NCI-H510A (cell line): ENCODE measurements at places on chromosomes 13 and 19.

DNA sequence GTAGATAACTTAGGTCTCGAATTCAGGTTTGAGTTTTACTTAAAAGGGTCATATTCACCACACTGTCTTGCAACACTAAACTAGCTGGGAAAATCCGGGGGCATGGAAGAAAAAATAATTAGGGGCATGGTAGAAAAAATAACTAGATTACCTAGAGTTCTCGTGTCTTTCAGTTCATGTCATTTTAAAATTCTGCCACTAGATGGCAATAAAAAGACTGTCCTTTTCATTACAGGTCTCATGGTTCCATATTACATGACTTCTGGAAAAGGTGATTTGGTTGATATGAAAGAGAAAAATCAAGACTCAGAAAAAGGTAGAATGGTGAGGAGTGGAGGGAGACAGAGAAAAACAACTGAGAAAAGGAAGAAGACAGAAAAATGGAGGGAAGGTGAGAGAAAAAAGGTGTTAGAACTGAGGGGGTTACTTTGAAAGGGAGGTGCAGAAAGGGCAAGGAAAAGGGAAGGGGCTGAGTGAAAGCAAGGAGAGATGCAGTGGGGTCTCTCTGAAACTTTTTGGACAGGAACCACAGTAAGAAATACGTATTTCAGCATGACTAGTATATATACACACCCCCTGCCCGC, 299.0 kb downstream of the KLF12 start:
- no peak for DNase-seq

DNA sequence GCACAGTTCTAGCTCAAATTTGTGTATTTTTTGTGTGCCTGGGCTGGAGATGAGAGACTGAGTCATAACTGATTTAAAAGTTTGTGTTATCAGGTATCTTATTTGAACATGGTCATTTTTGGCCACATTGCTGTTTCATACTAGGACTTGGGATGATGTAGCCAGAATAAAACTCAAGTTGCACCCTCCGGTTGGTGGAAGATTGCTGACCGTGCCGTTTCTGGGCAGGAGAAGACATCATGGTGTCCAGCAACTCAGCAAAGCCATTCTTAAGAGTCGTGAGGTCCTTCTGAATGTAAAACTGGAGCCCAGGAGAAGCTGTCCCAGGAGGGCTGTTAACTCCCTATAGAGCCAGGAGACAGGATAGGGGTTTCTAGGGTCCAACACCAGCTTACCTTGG, 7.6 kb downstream of the CEBPG start:
- DNase-seq: no peak

- DNase-seq: no peak
Measured at GRCh38 chr13:74073274-74073673, 60.9 kb downstream of the KLF12 start.

GRCh38 chr19:3034656-3035541, 5.8 kb upstream of the TLE2 start:
- no peak for DNase-seq

- DNase-seq: no peak
Measured at GRCh38 chr19:3980353-3981251, 4.7 kb downstream of the EEF2 start.

GRCh38 chr13:78465250-78465649, 138.1 kb downstream of the POU4F1 start:
- no peak for DNase-seq

DNA sequence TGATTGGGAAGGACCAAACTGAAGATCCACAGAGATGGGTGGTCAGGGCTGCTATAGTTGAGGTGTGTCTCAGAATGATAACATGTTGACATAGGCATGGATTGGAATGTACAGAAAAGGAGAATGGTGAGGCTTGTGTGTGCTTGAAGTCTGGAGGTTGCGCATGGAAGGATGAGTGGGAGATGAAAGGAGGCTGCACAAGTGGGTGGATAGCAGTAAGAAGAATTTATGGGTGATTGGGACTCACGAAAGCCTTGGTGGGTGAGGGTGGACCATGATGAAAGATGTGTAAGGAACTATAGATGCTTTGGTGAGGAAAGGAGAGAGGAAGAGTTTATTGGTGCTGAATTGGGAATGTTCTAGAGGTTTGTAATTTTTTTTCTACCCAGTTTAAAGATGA, 1287.7 kb downstream of the UQCRFS1 start:
- no peak for DNase-seq

- no peak for DNase-seq
Measured at GRCh38 chr13:20669162-20669561, 34.3 kb upstream of the IL17D start.

DNA sequence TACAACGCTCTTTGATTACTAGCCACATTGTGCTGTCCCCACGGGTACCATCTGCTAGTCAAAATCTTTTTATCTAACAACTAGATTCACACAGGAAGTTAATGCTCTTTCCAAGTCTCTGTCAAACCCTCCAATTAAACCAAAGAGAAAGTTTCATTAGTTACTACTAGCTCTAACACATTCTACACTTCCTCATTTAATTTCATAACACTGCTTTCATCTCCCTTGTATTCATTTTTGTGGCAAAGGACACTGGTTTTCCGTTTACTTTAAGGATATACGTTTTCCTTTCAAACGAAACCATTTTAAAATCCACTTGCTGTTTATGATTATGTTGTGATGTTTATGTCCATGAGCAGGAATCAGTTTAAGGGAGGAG, 5.3 kb downstream of the DYRK1B start:
- no peak for DNase-seq

DNA sequence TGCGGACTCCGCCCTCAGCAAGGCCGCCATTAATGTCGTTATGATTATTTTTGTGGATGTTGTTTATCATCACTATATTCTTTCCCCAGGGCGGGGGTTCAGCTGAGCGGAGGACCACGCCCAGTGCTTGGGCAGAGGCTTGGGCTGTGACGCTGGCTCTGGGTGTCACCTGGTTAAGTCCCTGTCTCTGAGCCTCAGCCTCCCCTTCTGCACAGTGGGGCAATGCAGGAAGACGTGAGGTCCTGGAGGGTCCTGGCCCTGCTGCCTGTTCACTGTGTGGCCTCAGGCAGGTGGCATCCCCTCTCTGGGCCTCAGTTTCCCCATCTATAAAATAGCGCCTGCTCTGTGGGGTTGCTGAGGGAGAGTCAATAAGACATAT, 32.5 kb downstream of the NFIC start:
- DNase-seq: no peak

- DNase-seq: no peak
Measured at GRCh38 chr13:84870190-84870589, 929.0 kb downstream of the SLITRK6 start.

GRCh38 chr13:109985871-109986450, 199.6 kb upstream of the IRS2 start:
- DNase-seq: no peak

DNA sequence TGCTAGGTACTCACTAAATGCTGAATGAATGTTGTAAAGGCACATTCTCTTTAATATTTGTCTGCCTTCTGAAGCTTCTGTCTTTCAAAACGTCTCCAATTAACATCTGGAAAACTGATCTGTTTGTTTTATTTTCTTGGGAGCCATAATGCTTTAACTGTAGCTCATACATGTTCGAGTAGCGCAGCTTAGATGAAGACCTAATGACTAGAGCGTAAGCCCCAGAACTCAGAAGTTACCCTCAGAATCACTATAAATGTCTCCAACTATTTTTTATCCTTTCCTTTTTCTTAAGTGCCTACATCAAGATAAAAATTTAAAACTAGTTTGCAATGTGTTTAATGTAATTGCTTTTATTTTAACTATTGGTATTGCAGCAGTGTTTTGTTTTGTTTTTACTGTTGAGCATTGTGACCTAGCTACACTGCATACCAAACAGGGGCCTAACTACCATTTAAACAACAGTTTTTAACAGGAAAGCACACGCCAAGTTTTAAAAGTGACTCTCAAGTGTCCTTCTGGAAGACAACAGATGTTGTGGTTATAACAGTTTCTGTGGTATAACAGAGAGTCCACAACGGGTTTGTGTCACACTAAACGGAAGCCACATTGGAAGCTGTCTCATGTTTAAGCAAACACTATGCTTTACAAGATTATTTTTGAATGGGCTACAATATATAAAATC, 42.0 kb downstream of the MRPL57 start:
- DNase-seq: no peak

DNA sequence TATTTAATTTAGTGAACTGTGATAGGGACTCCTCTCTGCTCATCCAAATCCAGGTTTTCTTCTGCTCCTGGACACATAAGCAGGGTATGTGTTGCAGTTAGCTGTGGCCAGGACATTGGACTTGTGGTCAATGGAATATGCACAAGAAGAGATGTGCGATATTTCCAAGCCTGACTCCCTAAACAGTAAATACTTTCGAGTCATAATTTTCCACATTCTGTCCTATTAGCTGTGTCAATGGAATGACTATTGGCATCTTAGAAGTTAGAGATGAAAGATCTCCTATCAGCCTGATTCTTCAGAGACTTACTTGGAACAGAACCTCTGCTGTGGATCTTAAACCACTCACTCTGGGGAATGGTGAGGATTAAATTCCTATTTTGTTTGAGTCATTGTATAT, 771.0 kb downstream of the EFNB2 start:
- no peak for DNase-seq

GRCh38 chr19:54548806-54549205, 24.8 kb upstream of the LILRA2 start:
- no peak for DNase-seq
